ENCODE measurements at places on chromosomes 6 and 20.

GRCh38 chr6:141874930-141875602 is 257.7 kb upstream of the GJE1 start:
- H3K27ac ChIP-seq, result no peak overlapping the region
- no peaks in the 10 kb centered on the region for H3K27me3 ChIP-seq
- DNase-seq, result no peak
- H3K4me3 ChIP-seq, result no peak overlapping the region
- H3K4me1 ChIP-seq, result no peaks in the 10 kb centered on the region

DNA sequence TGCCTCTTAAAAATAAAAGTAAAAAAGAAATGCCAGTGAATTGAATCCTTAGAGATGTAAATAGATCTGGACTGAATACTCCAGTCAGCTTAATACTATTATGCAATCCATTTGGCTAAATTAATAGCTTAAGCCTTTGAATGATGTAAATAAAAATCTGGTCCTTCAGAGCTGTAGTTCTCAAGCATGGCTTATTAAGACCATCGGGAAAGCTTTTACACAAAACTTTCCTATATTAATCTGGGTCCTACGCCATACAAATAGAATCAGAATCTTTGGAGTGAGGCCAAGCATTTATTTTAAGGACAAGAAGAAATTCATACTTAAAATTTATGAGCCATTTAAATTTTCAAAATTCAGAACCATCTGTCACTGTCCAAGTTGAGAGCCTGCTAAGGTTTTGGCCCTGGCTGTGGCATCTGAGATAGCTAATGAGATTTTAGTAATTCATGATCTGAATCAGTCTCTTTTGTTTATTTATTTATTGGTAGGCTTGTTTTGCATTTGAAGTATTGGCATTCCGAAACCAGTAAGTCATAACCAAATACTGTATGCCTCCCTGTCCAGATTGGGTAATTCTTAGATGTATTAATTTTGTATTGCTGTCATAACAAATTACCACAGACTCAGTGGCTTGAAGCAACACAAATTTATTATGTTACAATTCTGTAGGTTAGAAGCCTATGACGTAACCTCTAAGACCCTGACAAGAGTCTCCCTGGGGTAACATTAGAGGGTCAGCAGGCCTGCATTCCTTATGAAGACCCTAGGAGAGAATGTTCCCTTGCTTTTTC is 228.1 kb upstream of the RAB32 start:
- DNase-seq, result no peak
- H3K27ac ChIP-seq, result no peak overlapping the region
- H3K27me3 ChIP-seq, result no peaks in the 10 kb centered on the region

- H3K27me3 ChIP-seq, result peaks cover 26% of the 10 kb centered on the region
- H3K36me3 ChIP-seq, result no peaks in the 10 kb centered on the region
- DNase-seq, result no peak
- H3K27ac ChIP-seq, result no peak overlapping the region
- no peak overlapping the region for H3K4me3 ChIP-seq
Measured at GRCh38 chr20:19466206-19466928, 253.9 kb downstream of the SLC24A3 start.

DNA sequence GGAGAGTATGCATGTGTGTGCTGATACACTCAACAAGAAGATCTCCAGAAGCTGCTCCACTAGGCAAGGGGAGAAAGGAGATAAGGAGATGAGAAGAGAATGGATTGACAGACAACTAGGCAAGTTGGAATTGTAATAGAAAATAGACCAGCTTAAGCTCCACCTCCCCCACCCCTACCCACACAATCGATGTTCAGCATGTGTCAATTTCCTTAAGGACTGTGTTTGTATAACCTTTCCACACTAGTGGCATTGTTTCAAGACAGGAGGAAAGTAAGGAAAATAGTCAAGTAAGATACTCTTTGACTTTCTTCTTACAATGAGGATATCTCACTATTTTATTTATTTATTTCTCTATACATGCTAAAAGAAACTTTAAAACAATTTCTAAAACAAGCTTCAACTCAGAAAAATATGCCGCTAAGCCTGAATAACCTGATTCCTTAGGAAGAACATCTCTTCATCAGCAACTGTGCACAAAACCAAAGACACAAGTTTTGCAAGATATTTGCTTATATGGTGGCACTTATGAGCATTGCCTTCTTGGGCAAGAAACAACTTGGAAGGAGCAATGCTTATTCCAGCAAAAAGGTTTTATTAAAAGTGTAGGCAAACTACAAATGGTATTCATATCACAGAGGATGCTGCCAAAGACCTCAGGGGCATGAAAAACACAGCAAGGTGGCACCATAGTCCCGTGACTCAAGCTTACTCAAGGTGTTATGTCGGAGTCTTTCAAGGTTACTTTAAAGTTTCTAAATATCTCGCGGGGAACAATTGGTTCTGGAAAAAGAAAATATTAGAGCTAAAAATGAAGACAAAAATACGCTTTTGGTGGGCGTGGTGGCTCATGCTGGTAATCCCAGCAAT is 249.1 kb downstream of the COL12A1 start:
- no peaks in the 10 kb centered on the region for H3K27me3 ChIP-seq
- DNase-seq, result no peak
- H3K4me3 ChIP-seq, result no peak overlapping the region
- H3K4me1 ChIP-seq, result no peaks in the 10 kb centered on the region

DNA sequence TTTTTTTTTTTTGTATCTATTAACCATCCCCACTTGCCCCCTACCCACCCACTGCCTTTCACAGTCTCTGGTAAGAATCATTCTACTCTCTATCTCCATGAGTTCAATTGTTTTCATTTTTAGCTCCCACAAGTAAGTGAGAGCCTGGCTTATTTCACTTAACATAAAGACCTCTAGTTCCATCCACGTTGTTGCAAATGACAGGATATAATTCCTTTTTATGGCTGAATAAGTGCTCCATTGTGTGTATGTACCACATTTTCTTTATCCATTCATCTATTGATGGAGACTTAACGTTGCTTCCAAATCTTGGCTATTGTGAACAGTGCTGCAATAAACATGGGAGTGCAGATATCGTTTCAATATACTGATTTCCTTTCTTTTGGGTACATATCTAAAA is 328.5 kb downstream of the BTBD9 start:
- H3K4me1 ChIP-seq, result peaks cover 6% of the 10 kb centered on the region
- DNase-seq, result no peak
- no peaks in the 10 kb centered on the region for H3K27me3 ChIP-seq
- no peak overlapping the region for H3K4me3 ChIP-seq
- H3K27ac ChIP-seq, result no peak overlapping the region
- no peaks in the 10 kb centered on the region for H3K36me3 ChIP-seq

Measured in neural crest cell (in vitro differentiated cells).